Kidney (tissue), 22 donors: ENCODE measurements at places on chromosomes 16 and 17. TPM values are rescaled to one million over a fixed set of nuclear protein-coding genes. Genes with fewer than 3 reads are reported as not detected.
A peak's percentile ranks its signal among the peaks of the same experiment; 100 is the strongest.

The IGFALS gene
- 1.4 TPM for total RNA-seq

The DYNLRB2 gene
- total RNA-seq, result 2.7 TPM

The RAB37 gene
- 5.6 TPM for total RNA-seq

The CLDN7 gene
- total RNA-seq, result 233 TPM

The ITPRIPL2 gene
- 48.1 TPM for total RNA-seq

The KRTAP2-4 gene
- not detected for total RNA-seq

The FLII gene
- 301 TPM for total RNA-seq

DNA sequence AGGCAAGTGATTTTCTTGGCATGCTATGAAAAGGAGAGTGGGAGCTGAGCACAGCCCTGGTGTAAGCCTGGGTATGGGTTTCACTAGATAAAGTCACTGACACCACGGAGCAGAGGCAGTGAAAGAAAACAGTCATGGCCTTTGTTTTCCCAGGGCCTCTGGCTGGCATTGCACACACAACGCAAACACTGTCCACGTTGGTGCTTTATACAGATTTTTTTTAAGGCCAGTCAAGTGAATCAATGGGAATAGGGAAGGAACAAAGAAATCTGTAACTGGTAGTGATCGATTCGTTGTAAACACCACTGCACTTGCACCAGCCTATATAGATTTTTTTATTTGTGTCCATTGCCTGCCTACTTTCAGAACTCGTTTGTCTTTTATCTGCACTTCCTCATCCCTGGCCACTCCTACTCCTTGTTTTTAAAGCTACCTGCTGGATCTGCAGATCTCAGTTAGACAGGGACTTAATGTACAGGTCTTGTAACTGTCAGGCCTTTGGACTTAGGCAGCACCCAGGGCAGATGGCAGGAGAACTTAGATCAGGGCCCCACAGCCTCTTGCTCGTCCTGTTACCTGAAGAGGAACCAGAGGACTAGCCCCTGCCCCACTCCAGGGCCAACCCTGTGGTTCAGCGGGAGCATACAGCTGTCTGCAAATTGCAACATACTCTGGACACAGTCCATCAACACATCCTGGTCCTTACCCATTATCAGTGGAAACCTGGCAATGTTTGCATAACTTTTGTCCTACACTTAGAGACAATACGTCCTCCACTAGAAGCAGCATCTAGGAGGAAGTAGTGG, 10.6 kb upstream of the TMIGD1 start:
- peak; percentile 75 for DNase-seq

GRCh38 chr17:75295201-75296158, 6.2 kb upstream of the SLC25A19 start:
- no peak for DNase-seq

GRCh38 chr17:7836596-7837407, 2.8 kb downstream of the KDM6B start:
- DNase-seq, result peak; percentile 98

DNA sequence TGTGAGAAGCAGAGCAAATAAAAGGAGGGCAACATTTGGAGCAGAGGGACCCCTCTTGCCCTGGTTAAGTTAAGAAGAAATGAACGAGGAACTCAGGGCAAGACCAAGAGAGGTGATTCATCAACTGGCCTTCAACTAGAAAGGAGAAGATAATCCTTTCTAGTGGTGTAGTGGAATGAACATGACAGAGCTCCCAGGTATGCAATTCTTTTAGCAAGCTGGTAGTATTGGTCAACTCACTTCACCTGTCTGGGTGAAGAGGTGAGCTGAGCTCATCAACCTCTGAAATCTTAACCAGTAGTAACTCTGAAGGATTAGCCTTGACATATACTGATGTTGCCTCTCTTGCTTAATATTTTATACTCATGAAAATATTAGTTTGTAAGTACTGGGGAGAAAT, 1024.7 kb upstream of the GOT2 start:
- DNase-seq, result no peak

- DNase-seq, result peak; percentile 59
Observed at GRCh38 chr17:81018044-81018802, 16.7 kb upstream of the BAIAP2 start.

- no peak for DNase-seq
Observed at GRCh38 chr16:73796241-73796640, 500.4 kb upstream of the PSMD7 start.

DNA sequence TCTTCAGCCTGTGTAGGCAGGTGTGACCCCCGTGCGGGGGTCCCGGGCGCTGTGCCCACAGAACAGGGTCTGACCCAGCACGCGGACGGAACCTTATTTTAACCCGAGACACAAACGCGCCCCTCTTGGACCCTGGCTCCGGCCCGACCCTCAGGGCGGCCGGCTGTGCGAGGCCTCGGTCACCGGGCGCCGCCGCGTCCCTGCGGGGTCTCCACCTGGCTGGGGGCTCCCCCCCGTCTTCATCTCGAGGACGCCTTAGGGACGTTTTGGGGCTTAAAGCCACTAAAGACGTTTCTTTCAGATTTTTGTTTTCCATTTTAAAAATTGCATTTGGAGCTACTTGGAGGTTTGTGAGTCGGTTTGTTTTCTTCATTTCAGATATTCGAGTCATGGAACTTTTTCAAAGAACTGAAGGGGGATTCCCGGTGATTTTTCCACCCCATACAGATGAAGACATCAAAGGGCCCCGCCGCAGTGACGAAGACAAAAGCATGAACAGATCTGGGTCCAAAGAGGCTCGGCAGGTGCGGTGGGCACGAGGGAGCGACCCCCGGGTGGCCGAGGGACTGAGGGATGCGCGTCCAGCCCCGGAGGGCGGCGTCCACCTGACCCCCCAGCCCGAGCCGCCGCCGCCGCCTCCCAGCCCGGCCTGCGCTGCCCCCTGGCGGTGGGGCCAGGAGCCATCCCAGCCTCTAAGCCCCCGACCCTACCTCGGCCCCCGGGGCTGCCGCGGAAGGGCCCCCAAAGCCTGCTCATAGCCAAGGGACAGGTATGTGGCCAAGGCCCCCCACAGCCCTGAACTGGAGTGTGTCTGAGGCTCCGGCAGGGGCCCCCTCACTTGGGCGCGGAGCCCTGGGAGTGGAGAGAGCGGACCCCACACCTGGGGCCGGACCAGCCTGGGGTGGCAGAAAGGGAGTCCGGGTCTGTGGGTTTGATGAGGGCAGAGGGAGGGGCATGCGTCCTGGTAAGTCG, 3.8 kb upstream of the CD7 start:
- no peak for DNase-seq

DNA sequence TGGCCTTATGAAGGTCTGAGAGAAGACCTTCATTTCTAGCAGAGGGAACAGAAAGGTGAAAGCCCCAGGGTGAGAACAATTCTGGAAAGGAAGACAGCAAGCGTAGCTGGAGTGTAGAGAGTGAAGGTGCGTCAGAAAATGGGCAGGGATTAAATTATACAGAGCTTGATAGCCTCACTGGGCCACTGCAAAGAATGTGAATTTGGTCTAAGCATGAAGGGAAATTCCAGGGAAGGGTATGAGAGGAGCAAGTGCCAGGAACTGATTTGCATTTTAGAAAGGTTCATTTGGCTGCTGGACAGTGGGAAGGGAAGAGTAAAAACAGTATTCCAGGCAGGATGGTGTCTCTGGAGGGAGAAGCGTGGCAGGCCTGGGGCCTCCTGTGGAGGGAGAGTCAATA, 274.1 kb upstream of the ASIC2 start:
- DNase-seq, result no peak

DNA sequence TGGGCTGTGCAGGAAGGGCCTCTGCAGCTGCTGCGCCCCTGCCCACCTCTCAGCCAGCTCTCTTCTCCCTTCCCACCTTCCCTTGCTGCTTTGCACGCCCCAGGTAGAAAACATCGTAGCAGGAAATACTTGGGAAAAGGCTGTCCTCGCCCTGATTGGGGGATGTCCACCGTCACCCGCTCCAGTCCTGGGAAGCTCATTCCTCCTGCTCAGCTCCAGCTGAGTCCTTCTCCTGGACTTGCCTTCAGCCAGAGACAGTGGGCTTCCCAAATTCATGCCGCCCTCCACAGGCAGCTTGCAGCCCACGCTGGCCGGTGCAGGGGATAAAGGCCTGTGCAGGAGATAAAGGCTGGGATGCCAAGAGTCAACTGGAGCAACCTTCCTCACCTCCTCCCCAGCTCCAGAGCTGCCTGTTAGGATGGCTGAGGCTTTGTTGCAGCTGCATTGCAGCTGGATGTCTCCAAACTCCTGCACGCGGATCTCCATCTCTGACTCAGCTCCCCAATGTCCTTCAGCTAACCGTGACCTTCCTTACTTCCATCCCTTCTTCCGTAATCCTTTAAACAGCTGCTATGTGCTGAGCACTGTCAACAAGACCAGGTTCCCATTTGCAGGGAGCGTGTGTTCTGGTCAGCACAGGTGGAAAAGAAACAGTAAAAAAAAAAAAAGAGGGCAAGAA, 402.0 kb upstream of the TNRC6C start:
- no peak for DNase-seq

DNA sequence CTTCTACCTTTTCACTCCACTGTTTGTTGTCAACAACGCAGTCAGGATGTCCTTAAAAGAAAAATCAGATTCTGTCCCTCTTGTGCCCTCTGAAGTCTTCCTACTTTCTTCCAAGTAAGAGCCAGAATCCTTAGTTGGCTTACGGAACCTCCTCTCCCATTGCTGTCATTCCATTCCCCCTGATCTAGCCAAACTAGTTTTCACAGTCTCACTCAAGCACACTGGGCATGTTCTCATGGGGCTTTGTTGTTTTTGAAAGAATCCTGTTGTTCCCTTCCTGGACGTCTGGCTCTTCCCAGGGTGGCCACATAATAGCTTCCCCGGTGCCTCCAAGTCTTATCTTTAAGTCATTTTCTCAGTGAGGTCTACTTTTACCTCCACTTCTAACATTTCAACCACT, 158.6 kb upstream of the ELAC2 start:
- DNase-seq, result no peak

GRCh38 chr16:56981729-56982271, 7.6 kb upstream of the NLRC5 start:
- DNase-seq, result no peak

- DNase-seq, result no peak
Observed at GRCh38 chr16:67016143-67016542, 12.8 kb upstream of the CBFB start.

GRCh38 chr17:19262650-19263631, 25.8 kb downstream of the EPN2 start:
- DNase-seq, result no peak

DNA sequence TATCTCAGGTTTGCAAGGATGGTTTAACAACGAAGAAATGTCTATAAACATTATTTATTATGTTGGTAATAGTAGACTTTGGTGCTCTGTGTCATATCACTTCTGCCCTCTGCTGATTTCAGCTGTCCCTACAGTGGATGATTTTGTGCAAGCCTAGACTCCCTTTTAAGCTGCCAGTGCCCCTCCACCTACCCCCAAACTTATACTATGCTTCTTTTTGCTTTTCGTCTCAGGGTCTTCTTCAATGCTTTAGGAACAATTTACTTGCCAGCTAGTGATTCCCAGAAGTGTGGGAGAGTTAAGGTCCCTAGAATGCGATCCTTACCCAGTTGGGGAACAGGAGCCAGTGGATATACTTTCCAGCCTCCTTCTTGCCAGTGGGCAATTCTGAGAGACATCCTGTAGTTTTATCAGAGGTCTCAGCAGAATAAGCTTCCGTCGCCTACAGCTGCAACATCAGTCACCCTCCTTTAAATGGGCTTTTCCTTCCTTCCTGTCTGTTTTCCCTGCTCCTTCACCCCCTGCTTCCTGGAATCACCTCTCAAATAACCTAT, 4.1 kb downstream of the ICAM2 start:
- DNase-seq, result no peak

DNA sequence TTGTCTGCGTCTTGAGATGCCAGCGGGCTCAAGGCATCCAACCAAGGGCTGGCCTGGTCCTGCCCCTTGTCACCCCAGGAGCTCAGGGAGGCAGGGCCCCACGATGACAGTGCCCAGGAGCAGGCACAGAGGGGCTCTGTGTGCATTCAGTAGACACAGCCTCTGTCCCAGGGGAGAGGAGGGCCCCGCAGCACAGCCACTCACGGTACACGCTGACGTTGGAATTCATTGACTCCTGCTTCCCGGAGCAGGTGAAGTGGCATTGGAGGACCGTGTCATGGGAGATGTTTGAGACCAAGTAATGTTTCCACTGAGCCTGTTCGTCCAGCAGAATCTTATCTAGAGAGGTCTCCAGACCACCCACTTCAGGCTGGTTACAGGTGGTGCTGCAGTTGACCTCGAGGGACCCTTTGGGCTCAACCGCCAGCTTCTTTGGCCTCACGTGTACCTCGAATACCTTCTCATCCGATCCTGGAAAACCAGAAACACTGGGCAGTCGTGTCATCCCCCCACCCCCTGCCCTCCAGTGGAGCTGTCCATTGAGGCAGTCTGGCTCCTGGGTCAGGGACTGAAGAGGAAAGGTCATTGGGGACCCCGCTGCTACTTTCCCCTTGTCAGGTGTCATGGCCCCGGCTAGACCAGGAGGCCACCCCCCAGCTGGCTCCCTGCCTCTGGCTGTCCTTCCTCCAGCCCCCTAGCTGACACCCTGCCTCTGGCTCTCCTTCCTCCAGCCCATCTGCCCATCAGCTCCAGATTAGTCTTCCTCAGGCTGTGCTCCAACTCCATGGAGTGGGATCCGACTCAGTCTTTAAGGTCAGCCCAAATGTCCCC, 7.0 kb downstream of the PRR29 start:
- no peak for DNase-seq

DNA sequence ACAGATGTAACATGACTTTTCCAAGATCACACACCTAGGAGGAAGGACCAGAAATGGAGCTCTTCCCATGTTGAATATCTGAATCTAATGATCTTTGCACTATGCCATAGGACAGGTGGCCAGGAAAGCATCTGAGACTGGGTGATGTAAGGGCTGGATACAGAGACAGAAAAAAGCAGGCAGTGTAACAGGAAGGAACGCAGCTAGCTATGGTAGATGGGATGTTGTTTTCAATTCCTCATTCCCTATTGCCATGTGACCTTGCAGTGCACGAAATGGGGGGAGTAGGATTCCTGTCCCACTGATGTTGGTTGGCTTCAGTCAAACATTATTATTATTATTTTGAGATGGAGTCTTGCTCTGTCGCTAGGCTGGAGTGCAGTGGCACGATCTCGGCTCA, 3.7 kb upstream of the NPIPB15 start:
- DNase-seq, result no peak

- DNase-seq, result peak; percentile 88
Observed at GRCh38 chr16:58249780-58250478, 44.9 kb downstream of the PRSS54 start.

DNA sequence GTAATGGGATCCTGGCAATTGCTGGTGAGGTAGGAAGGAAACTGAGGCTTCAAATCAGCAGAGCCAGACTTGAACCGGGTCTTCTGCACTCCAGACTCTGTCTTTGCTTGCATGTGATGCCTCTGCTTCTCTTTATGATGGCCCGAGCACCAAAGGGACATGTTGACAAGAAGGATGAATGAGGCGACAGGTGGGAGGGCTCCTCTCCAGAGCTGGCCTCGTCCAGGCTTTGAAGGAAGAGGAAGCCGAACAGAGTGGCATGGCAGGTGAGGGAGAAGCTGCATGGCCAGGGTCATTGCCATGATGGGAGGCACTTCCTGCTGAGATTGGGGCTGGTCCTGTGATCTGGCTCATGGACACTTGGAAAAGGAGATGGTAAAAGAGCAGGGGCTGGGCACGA, 40.8 kb downstream of the AKAP1 start:
- DNase-seq, result no peak

DNA sequence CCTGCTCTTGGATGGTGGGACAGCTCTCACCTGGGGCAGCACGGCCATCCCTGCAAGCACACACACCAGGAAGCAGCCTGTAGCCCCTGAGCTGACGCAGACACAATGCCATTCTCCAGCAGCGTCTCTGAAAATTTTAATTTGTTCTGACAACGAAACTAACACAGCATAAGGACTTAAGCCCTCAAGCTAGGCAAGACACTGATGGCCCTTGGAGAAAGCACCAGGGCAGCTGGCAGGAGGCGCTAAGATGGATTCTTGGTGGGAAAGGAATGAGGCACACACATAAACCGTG, 2.7 kb upstream of the LIMD2 start:
- DNase-seq, result no peak
